Heart left ventricle (tissue), 16 donors: ENCODE measurements at places on chromosomes 3 and 15.

- peak; percentile 24 for DNase-seq
- no peak overlapping the region for H3K27ac ChIP-seq
- no peak overlapping the region for H3K4me3 ChIP-seq
These were observed 312.0 kb upstream of the CCDC54 start for GRCh38 chr3:107065094-107065861.

GRCh38 chr3:169448501-169448900 is 215.0 kb downstream of the MECOM start:
- no peak overlapping the region for H3K4me3 ChIP-seq
- H3K27ac ChIP-seq = no peak overlapping the region
- no peaks in the 10 kb centered on the region for H3K27me3 ChIP-seq
- DNase-seq = no peak

DNA sequence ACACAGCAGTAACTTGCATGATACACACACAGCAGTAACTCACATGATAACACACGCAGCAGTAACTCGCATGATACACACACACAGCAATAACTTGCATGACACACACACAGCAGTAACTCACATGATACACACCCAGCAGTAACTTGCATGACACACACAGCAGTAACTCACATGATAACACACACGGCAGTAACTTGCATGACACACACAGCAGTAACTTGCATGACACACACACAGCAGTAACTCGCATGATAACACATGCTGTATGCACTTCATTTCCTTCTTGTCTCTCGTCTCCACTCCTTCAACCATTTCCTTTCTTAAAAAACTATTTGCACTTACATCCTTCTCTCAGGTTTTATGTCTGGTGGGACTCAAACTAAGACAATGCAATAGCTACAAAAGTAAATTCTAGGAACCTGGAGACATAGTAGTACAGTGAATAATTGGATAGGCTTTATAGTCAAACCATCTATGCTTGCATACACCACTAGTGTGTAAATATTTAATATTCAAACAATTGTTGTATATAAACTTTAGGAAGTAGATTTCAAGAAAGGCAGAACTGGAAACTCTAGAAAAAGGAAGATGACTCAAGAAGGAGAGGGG is 130.8 kb downstream of the UACA start:
- H3K4me3 ChIP-seq = no peak overlapping the region
- no peaks in the 10 kb centered on the region for H3K4me1 ChIP-seq
- no peak for DNase-seq
- H3K36me3 ChIP-seq = no peaks in the 10 kb centered on the region
- no peaks in the 10 kb centered on the region for H3K27me3 ChIP-seq

DNA sequence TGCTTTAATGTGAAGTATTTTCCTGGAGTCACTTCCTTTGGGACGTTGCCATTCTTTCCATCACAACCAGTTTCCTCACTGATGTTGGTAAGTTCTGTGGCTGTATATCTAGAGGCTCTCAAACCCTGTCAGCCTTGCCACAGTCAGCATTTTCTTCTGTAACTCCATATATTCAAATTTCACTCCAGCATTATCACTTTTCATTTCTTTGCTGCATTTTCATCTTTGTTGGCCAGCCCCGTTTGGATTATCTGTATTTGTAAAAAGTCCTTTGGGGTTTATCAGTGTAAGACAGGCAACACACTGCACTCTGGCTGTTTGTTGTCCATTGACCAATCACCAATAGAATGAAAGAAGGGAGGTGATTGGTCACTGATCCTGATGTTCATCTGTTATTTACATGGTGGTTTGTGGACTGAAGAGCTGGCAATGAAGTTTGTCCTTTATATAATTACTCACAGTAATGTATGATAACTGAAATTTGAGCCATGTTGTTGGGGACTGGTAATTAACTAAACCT is 20.3 kb downstream of the GMPS start:
- no peak overlapping the region for H3K27ac ChIP-seq
- no peaks in the 10 kb centered on the region for H3K27me3 ChIP-seq
- DNase-seq = no peak
- H3K36me3 ChIP-seq = no peaks in the 10 kb centered on the region
- no peak overlapping the region for H3K4me3 ChIP-seq
- H3K4me1 ChIP-seq = peaks cover 26% of the 10 kb centered on the region

DNA sequence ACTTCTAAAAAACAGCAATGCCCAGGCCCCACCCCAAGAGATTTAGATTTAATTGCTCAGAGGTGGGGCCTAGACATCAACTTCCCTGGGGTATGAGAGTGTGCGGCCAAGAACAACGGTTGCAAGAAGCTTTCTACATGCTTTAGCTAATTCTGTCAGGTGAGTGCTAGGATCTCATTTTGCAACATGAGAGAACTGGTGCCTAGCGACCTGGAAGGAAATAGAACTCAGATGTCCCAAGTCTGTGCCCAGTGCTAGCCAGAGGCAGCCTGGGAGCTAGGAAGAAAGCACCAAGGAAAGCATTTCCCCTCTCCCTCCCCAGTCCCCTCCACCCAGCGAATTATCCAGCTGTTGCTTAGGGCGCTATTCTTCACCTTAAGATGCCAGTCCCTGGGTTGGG is 22.9 kb upstream of the HRH1 start:
- no peak overlapping the region for H3K27ac ChIP-seq
- H3K36me3 ChIP-seq = no peaks in the 10 kb centered on the region
- no peaks in the 10 kb centered on the region for H3K27me3 ChIP-seq
- no peak for DNase-seq

DNA sequence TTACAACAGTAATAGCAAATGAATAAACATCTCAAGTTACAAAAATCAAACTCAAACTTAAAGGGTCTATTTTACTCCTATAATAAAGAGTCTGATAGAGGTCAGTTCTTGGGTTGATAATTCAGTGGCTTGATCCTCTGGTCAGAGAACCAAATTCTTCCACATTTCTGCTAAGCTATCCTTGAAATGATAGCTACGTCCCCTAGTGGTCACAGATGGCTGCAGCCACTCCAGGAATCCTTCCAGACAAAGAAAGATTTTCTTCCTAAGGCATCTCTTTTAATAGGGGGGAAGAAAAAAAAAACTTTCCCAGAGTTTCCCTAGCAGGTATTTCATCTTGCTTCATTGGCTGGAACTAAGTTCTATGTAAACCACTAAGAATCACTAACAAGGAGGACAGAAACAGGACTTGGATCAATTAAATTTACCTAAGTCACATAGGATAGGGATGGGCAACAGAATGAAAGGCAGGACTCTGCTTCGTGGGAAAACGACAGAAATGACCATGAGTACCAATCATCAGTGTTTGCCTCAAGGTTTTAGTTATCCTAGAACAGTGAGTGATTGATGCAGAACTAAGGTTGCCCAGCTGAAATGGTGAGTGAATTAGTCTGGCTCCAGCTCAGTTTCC is 160.7 kb downstream of the STAC start:
- no peak overlapping the region for H3K4me3 ChIP-seq
- H3K27me3 ChIP-seq = no peaks in the 10 kb centered on the region
- DNase-seq = no peak
- no peak overlapping the region for H3K27ac ChIP-seq
- no peaks in the 10 kb centered on the region for H3K36me3 ChIP-seq
- H3K4me1 ChIP-seq = no peaks in the 10 kb centered on the region

DNA sequence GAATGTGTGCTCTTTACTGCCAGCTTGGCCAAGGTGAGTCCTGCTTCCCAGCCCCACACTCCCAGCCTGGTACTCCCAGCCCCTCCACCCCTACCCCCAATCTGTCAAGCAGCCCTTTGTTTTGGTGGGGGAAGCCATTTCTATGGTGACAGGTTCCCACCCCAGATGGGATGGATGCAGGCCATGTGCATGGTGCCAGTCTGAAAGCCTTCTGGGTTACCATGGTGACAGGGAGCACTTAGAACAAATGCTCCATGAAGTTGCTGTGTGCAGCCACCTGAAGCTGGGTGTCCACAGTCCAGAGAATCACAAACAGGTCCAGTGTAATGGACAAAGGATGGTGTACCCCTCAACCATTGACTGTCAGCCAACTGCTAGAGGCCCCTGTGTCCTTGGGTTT is 19.1 kb upstream of the VILL start:
- no peak for DNase-seq
- H3K4me1 ChIP-seq = no peaks in the 10 kb centered on the region
- H3K36me3 ChIP-seq = peaks cover 31% of the 10 kb centered on the region

DNA sequence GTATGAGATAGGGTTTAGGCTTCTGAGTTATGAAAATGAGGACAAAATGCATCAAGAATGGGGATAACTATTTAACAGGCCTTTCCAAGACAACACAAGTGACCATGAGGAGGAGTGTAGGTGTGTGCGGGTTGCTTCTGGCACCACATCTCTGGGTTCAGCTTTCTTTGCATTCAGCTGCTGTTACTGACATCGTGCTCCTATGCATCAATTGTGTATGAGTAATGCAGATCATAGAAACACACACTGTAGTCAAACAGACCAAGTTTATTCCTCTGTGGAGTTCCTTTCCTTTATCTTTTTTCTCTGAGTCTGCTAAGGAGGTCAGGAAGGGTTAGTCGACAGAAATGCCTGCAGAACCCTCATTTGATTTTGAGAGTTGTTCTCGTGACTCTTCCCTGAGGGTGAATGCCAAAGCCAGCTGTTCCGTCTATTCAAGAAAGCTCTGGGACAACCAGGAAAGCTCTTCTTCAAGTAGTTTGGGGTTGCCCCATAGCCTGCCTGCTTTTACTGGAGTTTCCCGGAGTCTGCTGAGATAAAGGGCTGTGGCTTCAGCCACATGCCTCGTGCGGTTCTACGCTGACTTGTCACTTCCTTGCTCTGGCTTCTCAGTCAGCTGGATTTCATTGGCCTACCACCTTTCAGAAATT is 136.7 kb upstream of the TLE3 start:
- H3K27me3 ChIP-seq = no peaks in the 10 kb centered on the region
- no peak for DNase-seq
- no peaks in the 10 kb centered on the region for H3K4me1 ChIP-seq
- H3K4me3 ChIP-seq = no peak overlapping the region
- H3K36me3 ChIP-seq = no peaks in the 10 kb centered on the region

GRCh38 chr15:30939161-30939560 is 35.4 kb downstream of the FAN1 start:
- no peak overlapping the region for H3K4me3 ChIP-seq
- H3K4me1 ChIP-seq = no peaks in the 10 kb centered on the region
- peaks cover 100% of the 10 kb centered on the region for H3K36me3 ChIP-seq
- no peaks in the 10 kb centered on the region for H3K27me3 ChIP-seq

GRCh38 chr3:130504701-130505100 is 12.3 kb upstream of the COL6A6 start:
- H3K27me3 ChIP-seq = no peaks in the 10 kb centered on the region
- no peak for DNase-seq
- no peak overlapping the region for H3K27ac ChIP-seq
- no peaks in the 10 kb centered on the region for H3K4me1 ChIP-seq
